ENCODE measurements at places on chromosomes 4 and X. TPM values are rescaled to one million over a fixed set of nuclear protein-coding genes. Genes with fewer than 3 reads are reported as not detected.

GRCh38 chrX:150262456-150262855, 100.7 kb upstream of the MAMLD1 start:
- no peak for DNase-seq

GRCh38 chr4:147578051-147578476, 39.1 kb upstream of the TMEM184C start:
- no peak for DNase-seq

DNA sequence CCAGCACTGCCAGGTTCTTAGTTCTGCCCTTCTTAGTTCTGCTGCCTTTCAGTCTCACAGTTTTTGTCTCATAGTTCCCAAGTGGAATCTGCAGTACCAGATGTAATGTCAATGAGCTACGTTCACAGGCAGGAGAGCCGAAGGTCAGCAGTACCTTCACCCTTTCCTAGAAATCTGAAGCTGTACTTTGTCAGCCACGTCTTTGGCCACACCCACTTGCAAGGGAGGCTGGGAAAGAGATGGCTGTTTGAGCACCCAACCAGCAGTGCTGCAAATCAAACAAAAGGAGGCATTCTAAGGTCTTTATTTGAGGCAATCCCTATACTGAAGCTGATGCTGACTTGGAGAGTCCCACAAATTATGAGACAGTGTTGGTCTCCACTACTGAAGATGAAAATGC, 199.1 kb upstream of the NPY2R start:
- DNase-seq, result no peak

- peak; percentile 75 for DNase-seq
These were observed at the start of gene KCTD8 for GRCh38 chr4:44448521-44449461. KCTD8 (minus strand) TSS chr4:44448809.

DNA sequence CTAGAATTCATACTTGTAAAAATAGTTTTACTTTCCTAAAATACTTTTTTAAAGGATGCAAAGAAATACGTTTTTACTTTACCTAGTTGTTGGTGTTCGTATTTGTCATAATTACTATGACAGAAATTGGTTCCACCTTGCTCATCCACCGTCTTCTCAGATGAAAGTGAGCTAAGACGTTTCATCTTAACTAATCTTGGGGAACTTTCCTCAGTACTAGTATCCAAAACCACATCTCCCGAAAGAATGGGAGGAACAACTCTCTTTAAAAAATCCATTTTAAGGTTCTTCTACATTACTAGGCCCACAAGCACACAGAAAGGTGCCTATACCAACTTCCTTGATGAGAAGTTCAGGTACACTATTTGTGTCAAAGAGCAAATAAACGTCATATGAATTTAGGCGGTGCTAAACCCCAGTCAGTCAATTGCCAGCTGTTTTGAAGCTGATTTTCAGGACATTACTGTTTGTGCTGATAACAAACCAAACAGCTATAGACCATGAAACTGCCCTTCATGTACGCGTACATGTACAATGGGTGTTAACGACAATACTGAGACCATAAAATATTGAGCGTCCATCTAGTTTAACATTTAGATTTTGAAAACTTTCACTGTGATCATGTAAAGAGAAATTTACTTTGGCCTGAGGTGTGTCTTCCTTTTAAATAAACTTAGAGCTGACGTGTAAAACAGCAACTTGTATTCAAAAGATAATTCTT, 99.1 kb downstream of the FRYL start:
- DNase-seq, result no peak

GRCh38 chr4:34091451-34091850, 2152.9 kb downstream of the ARAP2 start:
- DNase-seq, result no peak

DNA sequence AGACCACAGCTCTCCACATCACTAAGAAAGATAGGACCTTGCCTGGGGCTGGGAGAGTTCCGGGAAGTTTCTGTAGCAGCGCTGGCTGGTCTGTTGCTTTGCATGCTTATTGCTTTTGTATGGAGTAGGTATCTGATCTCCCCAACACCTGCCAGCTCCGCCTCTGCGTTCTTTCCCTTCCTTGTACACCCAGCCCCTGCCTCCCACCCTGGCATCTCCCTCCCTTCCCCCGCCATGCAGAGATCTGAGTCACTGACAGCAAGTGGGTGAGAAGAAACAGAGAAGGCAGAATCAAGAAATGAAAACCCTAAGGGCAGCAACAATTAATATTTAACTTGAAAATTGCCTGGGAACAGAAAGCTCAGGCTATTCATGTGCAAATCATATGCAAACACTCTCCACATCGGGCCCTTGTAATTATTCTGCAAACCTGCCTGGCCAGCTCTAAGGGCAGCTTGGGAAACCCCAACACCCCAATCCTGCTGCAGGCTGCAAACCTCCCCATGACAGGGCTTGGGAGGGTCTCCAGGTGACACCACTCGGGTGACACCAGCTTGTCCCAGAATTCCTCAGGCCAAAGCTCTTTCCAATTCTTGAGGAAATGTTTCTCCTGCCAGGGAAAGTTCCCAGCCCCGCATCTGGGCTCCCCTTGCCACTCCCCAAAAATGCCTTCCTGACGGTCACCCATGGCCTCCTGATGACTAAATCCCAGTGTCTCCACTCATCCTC, 257.2 kb downstream of the FBXW7 start:
- DNase-seq, result no peak

GRCh38 chr4:165872461-165873297, at the start of gene TLL1:
TLL1 (plus strand) TSS chr4:165873237; CDS start chr4:165873905, 668 bp downstream.
- no peak for DNase-seq

- no peak for DNase-seq
These were observed 58.9 kb downstream of the HAUS3 start for GRCh38 chr4:2182994-2183393.

GRCh38 chrX:67619253-67619652, 75.4 kb downstream of the AR start:
- no peak for DNase-seq

GRCh38 chrX:107684956-107685385, 56.7 kb downstream of the PRPS1 start:
- DNase-seq, result peak; percentile 57

- no peak for DNase-seq
These were observed 13.1 kb downstream of the FGFR3 start for GRCh38 chr4:1806223-1806564.

DNA sequence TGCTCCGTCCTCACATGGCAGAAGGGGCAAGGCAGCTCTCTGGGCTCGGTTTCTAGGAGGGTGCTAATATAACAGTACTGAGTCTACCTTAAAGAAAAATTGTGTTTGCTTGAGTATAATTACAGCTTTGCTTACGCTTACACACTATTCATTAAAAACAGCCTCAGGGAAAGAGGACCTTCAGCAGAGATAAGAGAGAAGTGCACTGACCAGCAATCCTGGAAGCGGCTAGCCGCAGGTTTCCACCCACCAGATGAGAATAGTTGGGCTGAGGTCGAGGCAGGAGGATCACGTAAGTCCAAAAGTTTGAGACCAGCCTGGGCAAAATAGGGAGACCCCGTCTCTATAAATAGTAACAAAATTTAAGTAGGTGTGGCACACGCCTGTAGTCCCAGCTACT, 15.2 kb upstream of the MRFAP1 start:
- no peak for DNase-seq

DNA sequence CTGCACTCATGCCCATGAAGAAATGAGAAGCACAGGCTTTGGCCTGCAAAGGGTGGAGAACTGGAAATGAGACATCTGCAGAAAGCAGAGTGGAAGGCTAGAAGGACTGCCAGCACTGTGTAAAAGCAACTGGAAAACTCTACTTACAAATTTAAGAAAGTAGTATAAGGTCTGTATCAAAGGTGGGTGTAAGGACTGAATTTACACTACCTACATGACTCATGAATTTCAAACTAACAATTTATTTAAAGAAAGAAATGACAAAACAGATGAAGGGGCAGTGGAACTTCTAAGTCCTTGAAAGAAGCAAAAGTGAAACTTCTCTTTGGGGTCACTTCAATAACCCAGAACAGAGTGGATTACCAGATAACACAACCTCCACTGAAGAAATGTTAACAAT, 71.2 kb downstream of the SLC10A7 start:
- DNase-seq, result peak; percentile 31

- DNase-seq, result no peak
These were observed 415.0 kb downstream of the CCSER1 start for GRCh38 chr4:90542216-90542615.

DNA sequence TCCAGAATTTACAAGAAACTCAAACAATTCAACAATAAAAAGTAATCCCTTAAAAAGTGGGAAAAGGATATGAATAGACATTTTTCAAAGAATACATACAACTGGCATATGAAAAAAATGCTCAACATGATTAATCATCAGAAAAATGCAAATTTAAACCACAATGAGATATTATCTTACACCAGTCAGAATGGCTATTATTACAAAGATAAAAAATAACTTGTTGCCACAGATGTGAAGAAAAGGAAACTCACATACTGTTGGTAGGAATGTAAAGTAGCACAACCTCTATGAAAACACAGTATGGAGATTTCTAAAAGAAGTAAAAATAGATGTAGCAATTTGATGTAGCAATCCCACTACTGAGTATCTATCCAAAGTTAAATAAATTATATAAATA, 65.1 kb upstream of the DIAPH2 start:
- no peak for DNase-seq

DNA sequence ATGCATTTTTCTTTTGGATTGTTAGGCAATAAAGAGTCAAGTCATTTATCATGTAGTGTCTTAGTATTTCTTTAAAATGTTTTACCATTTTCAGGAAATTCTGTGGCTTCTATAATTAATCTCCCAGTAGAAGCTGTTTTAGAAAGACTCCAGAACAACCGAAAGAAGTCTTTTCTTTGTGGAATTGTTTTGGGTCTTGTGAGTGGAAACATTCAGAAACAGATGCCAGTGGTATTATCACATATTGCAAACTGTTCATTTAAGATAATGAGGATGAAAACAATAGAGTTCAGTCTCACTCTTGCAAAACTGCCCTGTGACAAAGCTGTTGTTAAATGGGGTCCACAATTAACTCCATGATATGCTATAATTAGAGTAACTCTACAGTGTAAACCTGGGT, 211.2 kb upstream of the KIT start:
- DNase-seq, result no peak

DNA sequence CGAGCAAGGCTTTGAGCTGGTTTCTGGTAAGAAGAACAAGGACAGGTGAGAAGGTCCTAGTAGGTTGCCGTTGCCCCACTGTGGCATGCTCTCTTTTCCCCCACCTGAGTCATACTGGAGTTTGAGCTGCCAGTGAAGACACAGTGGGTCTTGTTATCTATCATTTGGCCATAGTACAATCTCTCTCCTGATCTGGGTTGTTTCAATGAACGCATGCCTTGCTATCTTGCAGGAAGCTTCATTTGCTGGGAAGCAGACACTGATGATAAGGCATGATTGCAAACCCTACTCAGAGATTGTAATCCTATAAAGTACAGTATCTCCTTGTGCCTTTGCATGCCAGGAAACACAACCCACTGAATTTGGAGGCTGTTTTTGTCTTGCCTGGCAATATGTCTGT, 77.4 kb downstream of the CLNK start:
- no peak for DNase-seq

DNA sequence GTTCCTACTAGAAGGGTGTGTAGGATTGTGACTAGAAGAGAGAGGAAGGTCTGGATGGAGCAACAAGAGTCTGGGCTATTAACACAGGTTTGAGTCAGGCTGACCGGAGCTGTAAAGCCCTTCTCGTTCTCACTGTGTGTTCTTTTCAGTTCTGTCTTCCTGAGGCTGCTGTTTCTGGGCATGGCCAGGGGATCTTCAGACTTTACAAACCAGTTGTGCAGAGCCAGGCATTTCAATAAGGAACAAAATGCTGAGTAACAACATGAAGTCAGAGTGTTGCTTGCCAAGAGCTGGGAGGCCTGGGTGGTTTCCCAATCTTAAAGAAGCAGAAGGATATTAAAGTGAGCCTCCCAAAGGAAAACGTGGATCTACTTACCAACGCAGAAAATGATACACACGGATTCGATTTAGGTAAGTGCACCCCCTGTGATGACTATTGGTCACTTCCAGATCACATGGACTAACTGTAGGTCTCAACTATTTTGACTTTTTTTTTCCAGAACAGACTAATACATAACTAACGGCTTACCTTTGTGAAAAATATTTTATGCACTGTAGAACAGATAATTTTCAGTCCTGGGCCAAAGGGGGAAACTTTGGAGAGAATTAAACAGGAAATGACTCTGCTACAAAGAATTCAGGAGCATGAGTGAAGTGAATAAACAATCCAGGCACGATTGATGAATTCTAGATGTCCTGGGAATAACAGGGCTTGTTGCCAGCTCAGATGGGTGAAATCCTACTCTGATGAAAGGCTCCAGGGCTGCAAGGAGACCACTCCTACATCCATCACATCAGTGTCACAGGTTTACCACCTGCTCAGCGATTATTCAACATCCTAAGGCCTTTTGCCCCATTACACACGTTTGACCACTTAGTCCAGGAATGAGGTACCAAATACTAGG, 94.5 kb downstream of the ANXA3 start:
- no peak for DNase-seq

GRCh38 chrX:53262189-53262917, 19.0 kb downstream of the IQSEC2 start:
- DNase-seq, result no peak

DNA sequence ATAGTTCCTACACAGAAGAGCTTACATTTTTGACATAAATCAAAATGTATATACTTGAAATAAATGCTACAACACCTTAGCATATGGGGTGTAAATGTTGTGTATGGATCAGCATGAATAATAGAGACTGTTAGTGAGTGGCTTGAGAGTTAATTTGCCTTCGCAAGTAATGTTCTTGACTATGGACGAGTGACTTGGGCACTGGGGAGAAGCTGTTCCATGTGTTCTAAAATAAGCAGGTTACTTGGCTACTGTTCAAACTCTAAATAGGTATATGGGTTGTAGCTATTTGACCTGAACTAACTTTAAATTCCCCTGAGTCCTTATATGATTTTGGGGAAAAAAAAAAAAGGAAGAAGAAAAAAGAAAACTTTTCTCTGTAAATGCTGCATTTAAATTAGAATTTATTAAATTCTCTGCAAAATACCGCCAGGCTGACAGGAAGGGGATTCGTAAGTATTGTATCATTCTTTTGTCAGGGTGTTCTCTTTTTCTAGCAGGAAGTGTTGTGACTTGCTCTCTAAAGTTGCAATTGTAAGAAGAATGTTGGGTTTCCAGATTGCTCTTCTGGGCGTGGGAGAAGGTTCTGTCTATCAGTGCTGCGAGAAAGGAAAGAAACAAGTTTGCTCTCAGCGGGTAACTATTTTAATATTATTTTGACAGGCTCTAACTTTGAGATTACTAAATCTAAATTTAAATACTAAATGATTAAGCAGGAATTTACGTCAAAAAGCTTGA, 32.2 kb downstream of the PLS3 start:
- no peak for DNase-seq

- DNase-seq, result peak; percentile 75
These were observed 119.9 kb downstream of the RASGEF1B start for GRCh38 chr4:81351654-81352445.

OPRPN gene
- total RNA-seq, result not detected

TMPRSS11A gene
- total RNA-seq, result not detected

FTSJ1 gene
- total RNA-seq, result 62.8 TPM

PABPC1L2A gene
- not detected for total RNA-seq

Measured in activated CD4-positive, alpha-beta memory T cell treated with anti-CD3 and anti-CD28 coated beads for 36 hours (primary cell).